Activated CD4-positive, alpha-beta memory T cell treated with anti-CD3 and anti-CD28 coated beads, Interleukin-2, amount 10 ng/mL, durations not matched to agents 7 days and 5 days (primary cell): ENCODE measurements at places on chromosomes 5 and 9.

DNA sequence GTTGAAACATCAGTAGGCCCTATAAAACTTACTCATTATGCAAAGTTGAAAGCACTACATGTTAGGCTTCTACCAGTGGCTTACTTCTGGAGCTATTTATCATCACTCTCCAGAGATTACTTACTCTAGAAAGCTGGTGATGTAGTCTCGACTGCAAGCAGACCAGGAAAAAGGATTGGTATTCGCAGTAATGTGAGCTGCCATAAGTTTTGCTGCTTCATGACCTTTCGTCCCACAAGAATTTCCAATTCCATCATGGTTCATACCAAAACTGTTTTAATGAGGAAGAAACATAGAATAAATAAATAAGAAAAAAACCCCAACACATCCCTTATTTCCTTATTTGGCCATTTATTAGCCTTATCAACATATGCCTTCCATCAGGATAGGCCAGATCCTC, 181.9 kb downstream of the ADAMTS6 start:
- DNase-seq: no peak

GRCh38 chr9:128555180-128555721, 2.9 kb downstream of the SPTAN1 start:
- no peak for DNase-seq

DNA sequence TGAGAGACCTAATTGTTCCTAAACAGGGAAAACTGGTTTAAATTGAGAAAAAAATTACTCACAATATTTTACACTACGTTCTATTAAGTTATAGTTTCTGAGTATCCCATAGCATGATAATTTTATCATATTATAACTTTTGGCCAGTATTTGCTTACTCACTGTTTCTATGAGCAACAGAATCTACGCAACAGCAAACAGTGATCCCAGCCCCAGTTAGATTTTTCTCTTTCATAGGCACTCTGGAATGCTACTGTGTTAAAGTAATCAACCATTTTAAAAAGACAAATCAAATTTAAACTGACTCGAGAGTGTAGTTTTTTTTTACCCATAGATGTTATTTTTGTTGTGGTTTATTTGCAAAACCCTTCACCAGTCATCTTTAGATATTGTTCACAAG, 107.2 kb downstream of the XRCC4 start:
- DNase-seq: no peak

GRCh38 chr5:62473209-62473608, 60.6 kb downstream of the IPO11 start:
- no peak for DNase-seq

GRCh38 chr5:128193665-128194390, 110.3 kb downstream of the SLC12A2 start:
- no peak for DNase-seq

- no peak for DNase-seq
These were observed 76.2 kb downstream of the C7 start for GRCh38 chr5:40985501-40985900.

DNA sequence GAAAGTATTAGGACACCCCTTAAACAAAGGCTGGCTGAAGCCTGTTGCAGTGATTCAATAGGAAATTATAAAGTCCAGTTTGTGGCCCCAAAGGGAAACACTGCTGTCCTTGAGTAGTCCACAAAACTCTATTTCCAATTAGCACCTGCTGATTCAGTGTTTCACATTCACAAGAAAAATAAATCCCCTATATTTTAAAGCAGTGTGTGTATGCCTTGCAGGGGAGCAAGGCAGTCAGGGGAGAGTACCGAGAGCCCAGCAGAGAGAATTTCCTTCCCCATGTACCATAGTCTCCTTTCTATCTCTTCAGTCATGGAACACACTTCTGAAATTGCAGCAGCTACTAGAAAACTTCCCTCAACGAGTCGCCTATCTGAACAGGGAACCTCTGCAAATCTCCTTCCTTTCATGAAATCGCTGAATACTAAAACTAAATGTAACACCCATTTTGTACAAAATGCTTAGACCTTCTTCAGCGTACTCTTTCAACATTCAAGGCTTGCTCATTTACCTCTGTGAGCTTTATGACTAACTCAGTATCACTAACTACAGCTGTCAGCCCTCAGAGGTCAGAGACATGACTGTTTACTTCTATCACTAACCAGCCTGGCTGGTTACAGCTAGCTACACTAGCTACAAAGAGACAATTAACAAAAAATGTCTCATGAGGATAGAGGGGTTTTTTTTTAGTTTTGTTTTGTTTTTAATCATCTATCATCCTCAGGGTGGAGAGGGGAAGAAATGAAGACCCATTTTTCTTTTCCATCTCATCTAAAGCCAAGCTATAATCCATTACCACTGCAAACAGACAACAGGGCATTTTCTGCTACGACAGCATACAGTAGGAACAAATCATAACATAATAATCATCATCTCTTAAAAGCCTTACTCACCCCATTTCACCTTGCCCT, 188.7 kb downstream of the EBF1 start:
- DNase-seq: no peak

GRCh38 chr9:34035656-34036055, 13.0 kb downstream of the UBAP2 start:
- no peak for DNase-seq
